ENCODE measurements at places on chromosomes 6 and 20.

DNA sequence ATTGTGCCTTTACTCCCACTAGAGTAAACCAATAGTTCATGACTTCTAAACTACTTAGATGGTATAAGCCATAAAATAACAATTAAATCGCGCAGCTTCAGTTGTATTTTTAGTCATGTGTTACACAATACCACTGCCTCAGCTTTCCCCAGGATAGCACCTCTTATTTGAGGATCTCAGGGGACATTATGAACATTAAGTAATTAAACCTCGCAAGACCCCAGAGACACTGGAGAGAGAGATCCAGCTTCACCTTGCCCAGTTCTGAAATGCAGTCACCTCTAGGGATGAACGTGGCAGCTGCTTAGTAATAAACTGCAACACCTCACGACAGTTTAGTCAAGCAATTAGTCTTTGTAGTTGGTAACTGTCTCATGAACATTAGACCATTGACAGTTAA is 87.1 kb downstream of the CFAP61 start:
- DNase-seq = no peak

DNA sequence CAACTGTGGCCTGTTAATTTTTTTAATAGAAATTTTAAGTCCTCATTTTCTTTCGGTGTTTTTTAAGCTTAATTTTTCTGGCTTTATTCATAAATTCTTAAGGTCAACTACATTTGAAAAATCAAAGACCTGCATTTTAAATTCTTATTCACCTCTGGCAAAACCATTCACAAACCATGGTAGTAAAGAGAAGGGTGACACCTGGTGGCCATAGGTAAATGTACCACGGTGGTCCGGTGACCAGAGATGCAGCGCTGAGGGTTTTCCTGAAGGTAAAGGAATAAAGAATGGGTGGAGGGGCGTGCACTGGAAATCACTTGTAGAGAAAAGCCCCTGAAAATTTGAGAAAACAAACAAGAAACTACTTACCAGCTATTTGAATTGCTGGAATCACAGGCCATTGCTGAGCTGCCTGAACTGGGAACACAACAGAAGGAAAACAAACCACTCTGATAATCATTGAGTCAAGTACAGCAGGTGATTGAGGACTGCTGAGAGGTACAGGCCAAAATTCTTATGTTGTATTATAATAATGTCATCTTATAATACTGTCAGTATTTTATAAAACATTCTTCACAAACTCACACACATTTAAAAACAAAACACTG is 10.1 kb downstream of the HFE start:
- DNase-seq = peak; percentile 61

- peak; percentile 87 for DNase-seq
Measured at GRCh38 chr6:144343701-144344428, 58.7 kb downstream of the UTRN start.

DNA sequence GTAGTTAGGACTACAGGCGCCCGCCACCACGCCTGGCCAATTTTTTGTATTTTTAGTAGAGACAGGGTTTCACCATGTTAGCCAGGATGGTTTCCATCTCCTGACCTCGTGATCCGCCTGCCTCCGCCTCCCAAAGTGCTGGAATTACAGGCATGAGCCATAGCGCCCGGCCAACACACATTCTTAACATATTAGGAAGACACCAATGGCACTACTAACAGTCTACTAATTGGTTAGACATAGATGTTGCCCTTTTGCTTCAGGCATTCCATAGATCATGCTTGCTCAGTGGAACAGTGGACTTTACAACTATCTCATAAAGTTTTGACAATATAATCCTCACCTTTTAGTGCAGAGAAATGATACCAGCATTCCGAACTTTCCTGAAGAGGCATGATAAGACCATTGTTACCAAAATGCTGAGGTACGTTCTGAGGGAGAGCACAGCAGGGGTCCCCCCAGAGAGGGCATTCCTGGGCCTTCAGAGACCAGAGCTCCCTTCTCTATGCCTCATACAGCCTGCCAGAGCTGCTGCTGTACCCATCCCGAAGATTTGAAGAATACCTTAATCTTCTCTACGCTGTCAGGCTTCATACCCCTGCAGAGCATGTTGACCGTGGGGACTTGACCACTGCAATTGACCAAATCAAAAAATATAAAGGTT is 89.4 kb downstream of the ECT2L start:
- DNase-seq = no peak

DNA sequence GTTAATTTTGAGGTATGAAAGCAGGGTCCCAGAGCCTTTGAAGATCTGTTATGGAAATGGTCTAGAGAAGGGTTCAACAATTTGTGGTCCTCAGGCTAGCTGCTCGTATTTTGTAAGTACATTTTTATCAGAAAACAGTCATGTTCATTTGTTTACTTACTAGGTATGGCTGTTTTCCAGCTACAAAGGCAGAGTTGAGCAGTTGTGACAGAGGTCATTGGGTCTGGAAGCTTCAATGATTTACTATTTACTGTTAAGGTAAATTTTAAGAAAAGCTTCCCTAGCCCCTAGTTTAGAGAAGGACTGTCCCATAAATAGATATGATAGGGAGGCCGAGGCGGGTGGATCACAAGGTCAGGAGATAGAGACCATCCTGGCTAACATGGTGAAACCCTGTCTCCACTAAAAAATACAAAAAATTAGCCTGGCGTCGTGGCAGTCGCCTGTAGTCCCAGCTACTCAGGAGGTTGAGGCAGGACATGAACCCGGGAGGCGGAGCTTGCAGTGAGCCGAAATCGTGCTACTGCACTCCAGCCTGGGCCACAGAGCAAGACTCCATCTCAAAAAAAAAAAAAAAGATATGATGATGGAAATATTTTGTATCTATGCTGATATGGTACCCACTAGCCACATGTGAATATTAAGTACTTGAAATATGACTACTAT is 538.4 kb upstream of the CITED2 start:
- DNase-seq = no peak

GRCh38 chr20:6882561-6883291 is 115.2 kb downstream of the BMP2 start:
- no peak for DNase-seq

- no peak for DNase-seq
Measured at GRCh38 chr20:25218492-25218891, 23.0 kb downstream of the ENTPD6 start.

DNA sequence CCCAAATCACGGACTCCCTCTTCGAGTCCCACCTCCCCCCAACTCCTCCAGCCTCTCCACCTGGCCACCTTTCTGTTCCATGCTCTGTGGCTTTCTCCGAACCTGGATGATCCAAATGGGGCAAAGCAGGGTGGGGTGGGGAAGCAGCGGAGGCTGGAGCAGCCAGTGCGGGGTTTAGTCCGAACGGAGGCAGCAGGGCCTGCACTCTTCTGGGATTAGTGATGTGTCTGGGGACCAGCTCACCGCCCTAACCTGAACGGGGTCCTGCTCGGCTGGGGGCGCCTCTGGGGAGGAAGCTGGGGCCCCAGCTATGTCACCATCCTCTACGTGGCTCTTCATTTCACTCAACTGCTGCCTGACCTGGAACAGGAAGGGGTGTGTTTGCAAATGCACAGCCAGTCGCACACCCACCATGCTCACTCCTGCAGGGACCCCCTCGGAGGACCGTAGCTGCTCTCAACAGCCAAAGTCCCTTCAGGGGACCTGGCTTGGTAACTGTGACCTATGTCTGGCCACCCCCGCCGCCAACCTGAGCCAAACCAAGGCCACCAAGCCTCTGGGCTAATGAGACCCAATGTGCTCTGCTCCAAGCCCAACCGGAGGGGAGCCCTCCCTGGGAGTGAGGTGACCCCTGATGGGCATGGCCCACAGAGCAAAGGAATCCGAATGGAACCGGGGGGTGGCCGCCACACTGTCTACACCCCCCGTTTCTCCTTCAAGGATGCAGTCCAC is 46.8 kb downstream of the DSTN start:
- DNase-seq = no peak

DNA sequence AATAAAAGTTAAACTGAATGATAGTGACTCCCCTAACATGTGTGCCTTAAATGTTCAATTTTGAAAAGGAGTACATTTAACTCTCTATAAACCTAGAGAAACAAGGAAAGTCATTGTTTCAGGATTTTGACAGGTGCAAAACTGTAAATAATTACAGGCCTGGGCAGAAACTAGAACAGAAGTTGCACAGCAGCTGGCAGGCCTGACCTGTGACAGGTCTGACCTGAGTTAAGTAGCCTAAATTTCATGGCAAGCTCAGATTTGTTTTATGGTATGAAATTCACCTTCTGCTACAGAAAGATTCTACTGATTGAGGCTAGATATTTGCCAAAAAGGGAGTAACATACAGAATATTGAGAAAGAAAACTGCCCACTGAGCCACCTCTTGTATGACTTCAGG is 166.1 kb downstream of the CDKAL1 start:
- no peak for DNase-seq

DNA sequence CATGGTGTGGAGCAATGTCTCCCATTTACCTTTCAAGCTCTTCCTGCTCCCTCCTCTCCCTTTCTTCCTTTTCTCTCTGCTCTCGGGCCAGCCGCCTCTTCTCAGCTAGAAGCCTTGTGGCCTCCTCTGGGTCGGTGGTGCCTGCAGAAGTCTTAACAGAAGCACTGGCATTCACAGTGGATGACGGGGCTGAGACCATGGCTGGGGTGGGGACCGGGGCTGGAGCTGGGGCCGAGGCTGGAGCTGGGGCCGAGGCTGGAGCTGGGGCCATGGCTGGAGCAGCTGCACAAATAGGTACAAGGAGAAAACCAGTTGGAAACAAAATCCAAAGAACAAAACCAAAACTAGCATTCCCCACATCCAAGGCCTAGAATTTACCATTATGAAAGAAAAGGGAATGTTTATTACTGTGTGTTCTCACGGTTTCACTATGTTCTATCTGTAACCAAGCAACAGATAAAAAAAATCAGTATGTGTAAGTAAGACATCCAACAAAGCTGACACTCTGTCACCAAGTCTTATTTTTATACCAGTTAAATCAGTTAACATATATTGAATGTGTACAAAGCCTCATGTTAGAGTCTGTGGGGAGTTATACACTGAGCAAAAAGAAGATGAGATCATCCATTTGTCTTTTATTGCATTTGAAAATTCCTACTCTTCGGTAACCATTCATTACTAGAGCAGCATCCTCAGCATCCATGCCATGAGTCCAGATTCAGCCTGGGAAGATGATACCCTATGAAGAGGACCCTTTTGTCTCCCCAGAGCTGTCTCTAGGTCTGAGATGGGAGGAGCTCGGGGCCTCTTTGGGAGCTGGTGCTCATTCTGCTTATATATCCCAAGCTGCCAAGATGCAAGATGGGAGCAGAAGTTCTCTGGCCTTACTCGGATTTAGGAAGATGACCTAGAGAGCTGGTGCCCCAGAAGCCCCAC is 73.0 kb upstream of the BCLAF1 start:
- DNase-seq = no peak

DNA sequence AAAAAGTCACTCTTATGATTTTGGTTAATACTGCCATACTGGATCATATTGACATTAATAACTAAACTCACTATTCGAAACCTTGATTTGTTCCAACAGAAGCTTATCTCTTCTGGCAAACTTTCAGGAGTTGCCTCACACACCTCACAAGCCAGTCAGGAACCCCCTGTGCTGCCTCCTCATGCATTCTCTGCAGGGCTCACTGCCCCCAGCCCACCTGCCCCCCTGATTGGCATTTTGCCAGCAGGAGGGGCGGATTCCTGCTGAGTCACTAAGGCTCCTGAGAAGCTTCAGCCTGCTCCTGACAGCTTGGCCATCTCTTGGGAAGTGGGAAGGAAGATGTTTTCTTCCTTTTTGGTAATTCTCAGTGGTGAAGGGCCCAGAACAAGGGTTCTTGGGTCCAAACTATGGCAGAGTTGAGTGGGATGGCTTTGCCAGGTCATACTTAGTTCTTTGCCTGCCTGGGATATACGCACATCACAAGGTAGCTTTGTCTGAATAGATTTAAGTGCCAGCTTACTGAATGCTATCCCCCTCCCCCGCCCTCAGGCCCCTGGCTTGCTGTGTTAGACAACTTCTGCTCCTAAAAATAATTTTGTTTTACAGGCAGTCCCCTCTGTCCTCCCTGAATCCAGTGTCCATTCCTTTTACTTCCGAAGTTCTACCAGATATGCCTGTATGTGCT is 31.4 kb downstream of the SLC35F1 start:
- DNase-seq = no peak

DNA sequence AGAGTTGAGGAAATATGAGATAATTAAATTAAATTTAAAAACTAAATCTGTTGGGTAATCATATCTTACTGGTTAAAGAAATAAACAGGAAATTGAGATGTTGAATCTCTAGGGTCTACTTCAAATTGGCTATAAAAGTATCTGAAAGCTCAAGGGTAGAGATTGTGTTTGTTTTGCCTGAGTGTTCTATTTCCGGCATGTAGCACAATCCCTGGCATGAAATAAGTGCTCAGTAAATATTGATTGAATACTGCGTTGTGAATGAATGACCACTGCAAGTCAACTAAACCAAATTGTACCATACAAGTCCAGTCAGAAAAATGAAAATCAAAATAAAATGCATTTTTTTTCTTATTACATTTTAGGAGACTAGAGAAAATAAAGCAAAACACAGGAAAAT is 709.8 kb downstream of the EPM2A start:
- no peak for DNase-seq

DNA sequence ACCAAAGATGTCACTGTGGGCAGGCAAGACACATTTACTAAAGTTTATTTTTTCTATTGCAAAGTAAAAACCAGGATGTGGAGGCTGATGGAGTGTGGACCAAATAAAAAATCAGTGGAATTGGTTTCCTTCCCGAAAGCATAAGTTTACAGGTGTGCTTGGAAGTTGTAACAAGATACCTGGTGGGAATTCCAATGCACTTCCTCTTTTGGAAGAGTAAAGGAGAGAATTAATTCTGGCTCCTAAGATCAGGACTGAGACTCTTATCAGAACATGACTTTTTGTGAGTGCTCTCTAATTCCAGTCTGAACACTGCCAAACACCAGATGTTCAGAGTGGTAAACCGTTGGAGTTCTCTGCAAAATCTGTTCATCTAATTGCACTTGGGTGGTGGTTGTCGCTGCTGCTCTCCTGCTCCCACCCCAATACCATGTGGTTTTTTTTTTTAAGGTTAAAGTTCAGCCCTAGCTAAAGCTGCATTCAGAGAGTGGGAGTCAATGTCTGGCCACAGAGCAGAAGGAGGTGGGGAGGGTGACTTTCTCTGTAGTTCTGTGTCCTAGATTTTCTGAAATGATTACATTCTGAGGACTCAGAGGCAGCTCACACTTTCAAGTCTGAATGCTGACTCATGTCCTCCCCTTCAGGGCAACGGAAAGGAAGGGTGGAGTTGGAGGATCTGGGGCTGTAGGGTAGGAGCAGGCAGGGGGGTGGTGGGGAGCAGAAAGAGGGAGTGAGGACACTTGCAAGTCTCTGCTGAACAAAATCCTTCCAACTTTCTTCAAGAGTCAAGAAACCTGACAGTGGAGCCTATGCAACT is 275.8 kb upstream of the PRDM1 start:
- peak; percentile 74 for DNase-seq

DNA sequence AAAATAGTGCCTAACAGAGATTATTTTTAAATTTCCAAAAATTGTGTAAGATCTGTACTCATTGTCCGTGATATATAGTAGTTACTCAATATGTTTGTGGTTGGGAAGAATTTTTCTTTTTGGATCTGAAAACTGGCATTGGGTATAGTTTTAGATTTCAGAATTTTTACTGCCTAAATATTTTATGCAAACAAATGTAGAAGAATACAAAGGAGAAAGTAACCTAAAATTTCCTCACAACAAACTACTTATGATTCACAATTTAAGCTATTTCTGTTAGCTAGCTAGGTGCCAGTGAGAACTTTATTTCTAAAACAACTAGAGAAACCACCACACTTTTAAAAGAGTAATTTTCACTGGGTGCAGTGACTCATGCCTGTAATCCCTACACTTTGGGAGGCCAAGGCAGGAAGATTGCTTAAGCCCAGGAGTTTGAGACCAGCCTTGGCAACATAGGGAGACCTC is 38.8 kb downstream of the SESN1 start:
- DNase-seq = no peak

Data from kidney capillary endothelial cell (primary cell).